Karpas-422 (cell line): ENCODE measurements at places on chromosomes 16 and 17. TPM values are rescaled to one million over a fixed set of nuclear protein-coding genes. Genes with fewer than 3 reads are reported as not detected.

- DNase-seq: peak; percentile 79
- H3K36me3 ChIP-seq: no peaks in the 10 kb centered on the region
- no peak overlapping the region for H3K27ac ChIP-seq
- H3K4me1 ChIP-seq: no peaks in the 10 kb centered on the region
Measured at GRCh38 chr16:77043076-77043475, 147.9 kb upstream of the MON1B start.

The KCNAB3 gene
- 5.6 and 10.0 TPM in 2 replicates for total RNA-seq

GRCh38 chr17:76137351-76138233 lies 3.5 kb downstream of the FOXJ1 start:
- H3K4me1 ChIP-seq: peaks cover 15% of the 10 kb centered on the region
- no peak overlapping the region for H3K27ac ChIP-seq
- no peak overlapping the region for H3K4me3 ChIP-seq
- no peak for DNase-seq
- no peaks in the 10 kb centered on the region for H3K36me3 ChIP-seq

DNA sequence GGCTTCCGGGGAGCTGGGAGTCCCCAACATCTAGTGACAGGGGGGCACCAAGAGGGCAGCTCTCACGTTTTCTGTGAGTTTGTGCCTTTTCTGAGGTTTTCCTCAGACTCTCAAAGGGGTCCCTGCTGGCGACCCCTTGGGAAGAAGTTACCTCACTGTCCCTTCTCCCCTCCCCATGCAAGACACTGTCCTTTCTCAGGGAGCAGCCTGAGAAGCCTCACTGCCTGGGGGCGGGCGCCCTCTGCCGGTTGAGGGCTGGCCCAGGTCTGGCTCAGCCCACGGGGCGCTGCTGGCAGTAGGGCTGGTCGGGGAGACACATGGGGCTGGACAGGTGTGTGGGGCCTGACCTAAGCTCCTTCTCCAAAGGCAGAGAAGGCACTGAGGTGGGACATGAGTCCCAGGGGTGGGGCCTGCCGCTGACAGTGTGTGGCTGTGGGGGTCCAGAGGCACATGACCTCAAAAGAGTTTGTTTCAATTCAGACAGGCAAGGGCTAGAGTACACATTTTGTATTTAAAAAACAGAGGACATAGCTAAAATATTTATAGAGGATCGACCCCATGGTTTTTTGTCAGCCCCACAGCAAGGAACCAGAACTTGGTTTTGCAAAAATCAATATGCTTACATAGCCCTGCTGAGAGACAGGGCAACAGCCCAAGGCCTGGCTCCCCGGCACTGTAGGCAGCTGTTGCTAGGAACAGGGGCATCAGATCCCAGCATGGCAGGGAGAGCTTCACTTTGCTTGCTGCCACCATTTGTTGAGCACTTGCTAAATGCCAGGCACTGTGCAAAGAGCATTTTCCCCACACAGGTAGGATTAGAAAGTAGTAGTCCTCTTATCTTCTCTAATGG lies 18.5 kb upstream of the ALDH3A1 start:
- H3K4me1 ChIP-seq: no peaks in the 10 kb centered on the region
- H3K4me3 ChIP-seq: no peak overlapping the region
- H3K27me3 ChIP-seq: no peaks in the 10 kb centered on the region
- no peaks in the 10 kb centered on the region for H3K36me3 ChIP-seq

The SPAG7 gene
- 24.6 and 40.7 TPM in 2 replicates for total RNA-seq

The WFIKKN1 gene
- total RNA-seq: 0.22 TPM in 1 of 2 replicates, not detected in the other

DNA sequence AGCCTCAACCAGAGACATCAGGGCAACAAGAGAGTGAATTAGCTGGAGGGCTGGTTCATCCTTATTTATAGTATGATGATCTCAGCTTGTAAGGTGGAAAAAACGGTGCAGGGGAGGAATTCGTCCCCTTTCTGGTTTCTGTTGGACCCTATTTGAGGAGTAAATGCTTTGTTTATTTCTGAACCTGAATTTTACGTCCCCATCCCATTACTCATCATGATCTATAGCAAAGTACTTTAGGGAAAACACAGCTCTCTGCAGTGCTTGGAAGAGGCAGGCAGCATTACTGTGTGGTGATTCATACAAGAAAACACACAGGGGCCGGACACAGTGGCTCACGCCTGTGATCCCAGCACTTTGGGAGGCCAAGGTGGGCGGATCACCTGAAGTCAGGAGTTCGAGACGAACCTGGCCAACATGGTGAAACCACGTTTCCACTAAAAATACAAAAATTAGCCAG lies 8.0 kb upstream of the VAT1L start:
- no peaks in the 10 kb centered on the region for H3K36me3 ChIP-seq
- H3K4me1 ChIP-seq: peaks cover 10% of the 10 kb centered on the region
- H3K27me3 ChIP-seq: no peaks in the 10 kb centered on the region

GRCh38 chr17:57727630-57728175 lies 17.4 kb downstream of the CCDC182 start:
- H3K36me3 ChIP-seq: no peaks in the 10 kb centered on the region
- peaks cover 16% of the 10 kb centered on the region for H3K4me1 ChIP-seq
- DNase-seq: no peak
- H3K27me3 ChIP-seq: no peaks in the 10 kb centered on the region
- no peak overlapping the region for H3K4me3 ChIP-seq

- H3K4me3 ChIP-seq: no peak overlapping the region
- no peak for DNase-seq
- no peaks in the 10 kb centered on the region for H3K4me1 ChIP-seq
- no peak overlapping the region for H3K27ac ChIP-seq
- H3K36me3 ChIP-seq: no peaks in the 10 kb centered on the region
- no peaks in the 10 kb centered on the region for H3K27me3 ChIP-seq
Measured at GRCh38 chr17:49987681-49988441, 7.2 kb downstream of the DLX3 start.

GRCh38 chr16:4709481-4709880 lies 16.1 kb downstream of the NUDT16L1 start:
- H3K27ac ChIP-seq: no peak overlapping the region
- H3K27me3 ChIP-seq: no peaks in the 10 kb centered on the region
- no peak overlapping the region for H3K4me3 ChIP-seq
- no peak for DNase-seq

DNA sequence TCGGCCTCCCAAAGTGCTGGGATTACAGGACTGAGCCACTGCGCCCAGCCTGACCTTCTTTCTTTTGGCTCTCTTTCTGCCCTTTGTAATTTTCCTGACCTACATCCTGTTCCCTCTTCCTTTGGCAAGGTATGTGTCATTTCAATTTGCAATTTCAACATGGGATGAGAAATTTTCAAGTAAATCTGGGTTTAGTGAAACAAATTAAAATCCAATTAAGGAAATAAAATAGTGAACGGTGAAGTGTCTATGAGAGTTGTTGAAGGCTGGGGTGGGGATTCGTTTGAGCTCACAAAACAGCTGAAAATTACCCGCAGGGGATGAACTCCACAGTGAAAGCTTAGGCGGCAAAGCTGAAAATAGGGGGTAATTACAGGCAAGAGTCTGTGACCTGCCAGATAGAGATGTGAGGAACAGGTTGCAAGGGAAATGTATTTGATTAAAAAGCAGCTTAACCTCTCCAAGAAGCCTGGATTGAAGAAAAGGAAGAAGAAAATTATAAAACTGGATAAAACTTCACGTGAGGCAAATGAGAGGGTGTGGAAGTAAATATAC lies 277.7 kb downstream of the UTP18 start:
- no peak overlapping the region for H3K4me3 ChIP-seq
- no peaks in the 10 kb centered on the region for H3K36me3 ChIP-seq
- no peak overlapping the region for H3K27ac ChIP-seq
- H3K4me1 ChIP-seq: no peaks in the 10 kb centered on the region
- H3K27me3 ChIP-seq: no peaks in the 10 kb centered on the region

- DNase-seq: no peak
- no peak overlapping the region for H3K27ac ChIP-seq
- H3K36me3 ChIP-seq: no peaks in the 10 kb centered on the region
- H3K27me3 ChIP-seq: no peaks in the 10 kb centered on the region
- no peak overlapping the region for H3K4me3 ChIP-seq
Measured at GRCh38 chr16:80299416-80299815, 241.4 kb upstream of the DYNLRB2 start.

DNA sequence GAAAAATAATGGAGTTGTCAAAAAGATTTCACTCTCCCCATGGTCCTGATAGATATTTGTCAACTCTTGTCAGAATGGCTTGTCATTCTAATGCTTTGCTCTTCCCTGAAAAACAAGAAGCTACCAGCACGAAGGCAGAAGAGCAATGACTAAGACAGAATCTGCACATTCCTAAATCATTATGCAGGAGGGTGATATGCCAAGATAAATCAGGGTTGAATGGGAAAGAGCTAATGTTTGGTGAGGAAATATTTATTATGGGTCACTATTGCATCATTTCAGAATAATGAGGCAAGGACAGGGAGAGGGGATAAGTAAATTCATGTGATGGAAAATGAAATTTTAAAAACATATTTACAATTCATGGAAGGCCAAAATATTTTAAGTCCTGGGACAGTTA lies 297.5 kb upstream of the XYLT1 start:
- no peaks in the 10 kb centered on the region for H3K4me1 ChIP-seq
- no peaks in the 10 kb centered on the region for H3K36me3 ChIP-seq
- DNase-seq: no peak
- H3K27ac ChIP-seq: no peak overlapping the region
- no peaks in the 10 kb centered on the region for H3K27me3 ChIP-seq
- no peak overlapping the region for H3K4me3 ChIP-seq

The PRAC2 gene
- not detected in 2 replicates for total RNA-seq

DNA sequence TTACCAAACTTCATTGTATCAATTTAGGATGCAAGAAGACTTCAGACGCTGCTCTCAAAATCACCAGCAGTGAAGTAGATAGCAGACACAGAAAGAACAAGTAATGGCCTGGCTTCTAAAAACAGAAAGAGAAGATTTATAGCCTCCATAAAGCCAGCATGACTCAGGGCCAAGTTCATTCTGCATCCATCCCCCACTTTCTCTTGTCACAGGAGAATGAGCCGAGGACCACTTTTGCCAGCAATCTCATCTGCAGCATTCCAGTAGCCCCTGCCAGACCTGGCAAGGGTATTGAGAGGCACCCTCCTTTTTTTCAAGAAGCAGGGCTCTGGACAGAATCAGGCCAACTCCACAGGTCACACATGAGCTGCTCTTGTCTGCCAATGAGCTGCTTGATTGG lies 355.4 kb upstream of the SOX9 start:
- no peak for DNase-seq
- H3K27ac ChIP-seq: no peak overlapping the region
- H3K4me3 ChIP-seq: no peak overlapping the region
- no peaks in the 10 kb centered on the region for H3K36me3 ChIP-seq

DNA sequence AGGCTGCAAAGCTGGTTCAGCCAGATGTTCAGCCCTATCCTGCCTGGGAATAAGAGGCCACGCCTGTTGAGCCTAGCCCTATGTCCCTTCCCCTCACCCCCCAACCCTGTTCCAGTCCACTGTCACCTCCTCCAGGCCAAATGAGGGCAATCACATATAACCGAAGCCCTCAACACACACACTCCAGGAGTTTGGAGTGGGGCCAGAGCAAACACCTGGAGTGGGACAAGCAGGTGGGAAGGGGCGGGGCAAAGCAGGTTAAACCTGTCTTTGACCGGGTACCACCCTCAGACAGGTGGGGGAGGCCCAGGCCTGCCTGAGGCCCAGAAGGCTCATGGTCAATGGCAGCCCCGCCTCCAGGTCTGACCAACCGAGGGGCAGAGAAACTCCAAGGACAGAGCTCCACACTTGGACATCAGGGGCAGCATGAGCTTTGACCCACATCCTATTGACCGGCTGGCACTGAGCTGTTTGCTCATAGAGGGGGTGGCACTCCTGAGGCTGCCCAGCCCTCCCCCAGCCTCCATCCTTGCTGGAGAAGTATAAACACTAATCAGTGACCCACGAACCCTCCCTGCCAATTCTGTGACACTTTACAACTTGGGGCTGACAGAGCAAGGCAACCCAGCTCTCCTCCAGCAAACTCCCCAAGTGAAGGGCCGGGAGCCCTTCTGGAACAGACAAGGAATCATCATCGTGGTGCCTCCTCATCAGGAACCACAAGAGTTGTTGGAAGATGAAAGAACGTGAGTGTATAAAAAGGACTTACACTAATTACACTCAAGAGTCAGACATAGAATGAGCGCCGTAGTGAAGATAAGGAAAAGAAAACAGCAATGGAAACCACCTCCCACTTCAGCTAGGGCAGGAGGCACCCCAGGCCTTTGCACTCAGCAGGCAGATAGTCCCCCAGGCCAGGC lies 1.5 kb downstream of the ESRP2 start:
- no peaks in the 10 kb centered on the region for H3K36me3 ChIP-seq
- no peaks in the 10 kb centered on the region for H3K27me3 ChIP-seq
- H3K4me1 ChIP-seq: peaks cover 17% of the 10 kb centered on the region
- H3K4me3 ChIP-seq: no peak overlapping the region

DNA sequence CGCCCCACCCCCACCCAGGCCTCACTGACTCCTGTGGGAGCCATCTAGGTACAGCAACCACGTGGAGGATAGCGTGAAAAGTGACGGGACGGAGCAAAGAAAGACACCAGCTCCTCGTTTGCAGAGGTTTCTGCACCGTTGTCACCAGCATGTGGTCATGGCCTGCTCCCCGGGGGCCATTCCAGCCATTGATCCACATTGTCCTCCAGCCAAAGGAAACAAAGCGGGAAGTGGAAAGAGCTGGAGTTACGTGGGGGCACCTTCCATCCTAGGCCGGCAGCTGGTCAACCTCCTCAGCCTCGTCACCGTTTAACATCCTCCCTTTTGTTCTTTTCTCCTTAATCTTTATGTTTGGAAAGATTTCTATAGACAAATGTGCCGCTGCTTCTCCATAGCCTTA lies 153.7 kb downstream of the RPTOR start:
- H3K4me1 ChIP-seq: peaks cover 5% of the 10 kb centered on the region
- no peaks in the 10 kb centered on the region for H3K27me3 ChIP-seq
- H3K27ac ChIP-seq: no peak overlapping the region
- no peak overlapping the region for H3K4me3 ChIP-seq
- no peak for DNase-seq

GRCh38 chr17:53749178-53749577 lies 73.5 kb upstream of the KIF2B start:
- no peaks in the 10 kb centered on the region for H3K27me3 ChIP-seq
- DNase-seq: no peak
- H3K4me1 ChIP-seq: no peaks in the 10 kb centered on the region
- H3K36me3 ChIP-seq: no peaks in the 10 kb centered on the region
- no peak overlapping the region for H3K4me3 ChIP-seq
- no peak overlapping the region for H3K27ac ChIP-seq

The SLFN14 gene
- 0.11 TPM in 1 of 2 replicates, not detected in the other for total RNA-seq

The TMIGD1 gene
- total RNA-seq: not detected in 2 replicates
